Tibial nerve (tissue), 4 donors: ENCODE measurements at places on chromosomes 5 and 9.

GRCh38 chr5:68449380-68449779 is 233.8 kb downstream of the PIK3R1 start:
- H3K4me1 ChIP-seq = peaks cover 26% of the 10 kb centered on the region
- H3K27ac ChIP-seq = no peak overlapping the region
- no peaks in the 10 kb centered on the region for H3K27me3 ChIP-seq

- H3K27me3 ChIP-seq = no peaks in the 10 kb centered on the region
- no peaks in the 10 kb centered on the region for H3K36me3 ChIP-seq
- no peaks in the 10 kb centered on the region for H3K4me1 ChIP-seq
- no peak overlapping the region for H3K4me3 ChIP-seq
Measured at GRCh38 chr9:133928248-133928764, 63.8 kb downstream of the VAV2 start.

- no peaks in the 10 kb centered on the region for H3K27me3 ChIP-seq
- no peak overlapping the region for H3K4me3 ChIP-seq
- no peaks in the 10 kb centered on the region for H3K4me1 ChIP-seq
Measured at GRCh38 chr9:13033959-13034693, 245.4 kb downstream of the MPDZ start.

GRCh38 chr5:132227485-132228240 is at the start of gene P4HA2:
P4HA2 (minus strand) TSS chr5:132227853; CDS start chr5:132218626, 9,227 bp downstream.
- no peaks in the 10 kb centered on the region for H3K36me3 ChIP-seq
- peaks cover 55% of the 10 kb centered on the region for H3K4me1 ChIP-seq
- peak within 1 kb of the TSS; percentile 67 for H3K4me3 ChIP-seq
- no peaks in the 10 kb centered on the region for H3K27me3 ChIP-seq
- H3K27ac ChIP-seq = peak within 1 kb of the TSS; percentile 88

DNA sequence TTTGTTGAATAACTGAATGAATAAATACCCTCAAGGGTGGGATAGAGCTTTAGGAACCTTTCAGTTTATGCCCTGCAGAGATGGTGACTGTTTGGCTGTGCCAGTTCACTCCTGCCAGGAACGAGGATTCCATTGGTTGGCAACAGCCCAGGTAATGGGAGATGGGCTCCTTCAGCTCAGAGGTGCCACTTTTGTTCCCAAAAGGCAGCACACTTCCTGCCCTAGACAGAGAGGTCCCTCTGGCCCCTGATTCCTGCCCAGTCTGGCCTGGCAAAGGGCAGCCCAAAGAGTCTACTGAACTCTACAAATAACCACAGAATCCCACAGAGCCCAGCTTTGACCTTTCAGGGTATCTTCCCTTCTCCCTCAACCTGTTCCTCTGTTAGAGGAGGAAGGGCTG is 1.6 kb downstream of the C9orf152 start:
- no peak overlapping the region for H3K27ac ChIP-seq
- H3K27me3 ChIP-seq = no peaks in the 10 kb centered on the region
- H3K4me1 ChIP-seq = no peaks in the 10 kb centered on the region
- H3K36me3 ChIP-seq = no peaks in the 10 kb centered on the region

GRCh38 chr5:138790684-138791083 is 37.5 kb downstream of the CTNNA1 start:
- H3K4me1 ChIP-seq = peaks cover 22% of the 10 kb centered on the region
- no peak overlapping the region for H3K4me3 ChIP-seq
- H3K27ac ChIP-seq = no peak overlapping the region

DNA sequence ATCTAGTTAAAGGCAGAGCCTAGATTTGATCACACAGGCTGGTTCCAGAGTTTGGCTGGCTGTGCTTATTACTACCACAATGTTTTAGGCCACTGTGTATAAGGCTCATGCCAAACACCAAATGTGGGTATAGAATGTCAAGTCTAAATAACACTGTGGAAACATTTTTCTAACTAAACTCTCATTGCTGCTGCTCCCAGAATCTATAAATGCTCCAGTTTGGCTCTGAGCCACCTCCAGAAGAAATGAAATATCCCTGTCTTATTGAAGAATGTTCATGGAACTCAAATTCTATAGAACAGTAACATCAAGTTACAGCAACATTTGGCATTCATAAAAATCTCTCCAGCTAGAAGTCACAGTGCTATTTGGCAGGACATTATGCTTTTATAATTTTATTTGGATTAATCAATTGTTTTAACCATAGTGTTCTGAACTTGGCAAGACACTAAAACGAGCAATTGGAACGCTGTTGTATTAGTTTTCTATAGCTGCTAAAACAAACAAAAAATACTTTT is 178.1 kb upstream of the COX7C start:
- DNase-seq = no peak
- H3K27ac ChIP-seq = no peak overlapping the region
- H3K4me1 ChIP-seq = no peaks in the 10 kb centered on the region
- no peaks in the 10 kb centered on the region for H3K36me3 ChIP-seq
- no peak overlapping the region for H3K4me3 ChIP-seq
- no peaks in the 10 kb centered on the region for H3K27me3 ChIP-seq

GRCh38 chr5:72209147-72210115 is 102.2 kb downstream of the MAP1B start:
- H3K27ac ChIP-seq = no peak overlapping the region
- no peaks in the 10 kb centered on the region for H3K27me3 ChIP-seq
- no peak overlapping the region for H3K4me3 ChIP-seq
- H3K36me3 ChIP-seq = no peaks in the 10 kb centered on the region
- DNase-seq = no peak

DNA sequence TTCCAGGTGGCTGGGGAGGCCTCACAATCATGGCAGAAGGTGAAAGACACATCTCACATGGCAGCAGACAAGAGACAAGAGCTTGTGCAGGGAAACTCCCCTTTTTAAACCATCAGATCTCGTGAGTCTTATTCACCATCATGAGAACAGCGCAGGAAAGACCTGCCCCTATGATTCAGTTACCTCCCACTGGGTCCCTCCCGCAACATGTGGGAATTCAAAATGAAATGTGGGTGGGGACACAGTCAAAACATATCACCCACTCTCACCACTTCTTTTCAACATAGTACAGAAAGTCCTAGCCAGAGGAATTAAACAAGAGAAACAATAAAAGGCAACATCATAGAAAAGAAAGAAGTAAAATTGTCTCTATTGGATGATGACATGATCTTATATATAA is 223.4 kb upstream of the SLC24A2 start:
- no peak for DNase-seq
- H3K27ac ChIP-seq = no peak overlapping the region
- H3K4me1 ChIP-seq = no peaks in the 10 kb centered on the region
- no peaks in the 10 kb centered on the region for H3K36me3 ChIP-seq
- H3K27me3 ChIP-seq = no peaks in the 10 kb centered on the region

DNA sequence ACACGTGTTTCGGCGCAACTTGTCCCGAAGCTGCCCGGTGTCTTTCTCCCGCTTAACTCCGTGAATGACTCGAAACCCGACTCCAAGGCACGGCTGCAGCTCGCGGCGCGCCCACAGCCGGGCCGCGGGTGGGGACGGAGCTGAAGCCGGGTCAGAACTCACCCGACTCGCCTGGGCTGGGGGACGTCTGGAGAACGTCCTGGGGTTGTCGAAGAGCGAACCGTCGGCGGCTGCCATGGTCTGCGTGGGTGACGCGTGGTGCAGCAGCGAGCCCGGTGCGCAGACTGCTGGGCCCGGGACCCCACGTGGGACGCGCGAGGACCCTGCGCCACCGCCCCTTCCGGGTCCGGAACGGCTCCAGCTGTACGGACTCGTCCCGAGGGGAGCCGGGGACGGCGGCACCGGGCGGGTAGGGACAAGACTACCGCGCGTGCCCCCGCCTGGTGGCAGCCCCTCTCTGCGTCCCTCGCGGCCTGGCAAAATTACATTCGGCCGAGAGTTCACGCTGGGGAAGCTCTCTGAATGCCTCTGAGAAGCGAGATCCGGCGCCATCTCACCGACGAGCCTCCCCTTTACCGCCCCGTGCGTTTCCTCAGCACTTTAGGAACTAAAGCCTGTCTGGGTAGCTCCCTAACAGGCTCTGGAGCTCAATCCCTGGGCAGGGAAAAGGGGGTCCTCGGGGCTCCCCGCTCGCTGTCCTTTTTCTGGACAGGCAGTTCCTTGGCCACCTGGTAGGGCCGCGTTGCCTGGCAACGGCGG is at the start of gene DDX31:
TSS of gene DDX31 (minus strand) at position 286 of the 759 bp plus-strand sequence. CDS start at position 237, 49 bp downstream.
- DNase-seq = peak; percentile 86
- no peaks in the 10 kb centered on the region for H3K36me3 ChIP-seq
- peak within 1 kb of the TSS; percentile 74 for H3K4me3 ChIP-seq
- H3K27ac ChIP-seq = peak within 1 kb of the TSS; percentile 98

- H3K27me3 ChIP-seq = no peaks in the 10 kb centered on the region
- H3K36me3 ChIP-seq = no peaks in the 10 kb centered on the region
- no peak for DNase-seq
Measured at GRCh38 chr9:26939955-26940711, 6.9 kb downstream of the PLAA start.

- no peak overlapping the region for H3K27ac ChIP-seq
- no peaks in the 10 kb centered on the region for H3K27me3 ChIP-seq
- no peaks in the 10 kb centered on the region for H3K36me3 ChIP-seq
Measured at GRCh38 chr5:116436674-116437350, 137.8 kb downstream of the SEMA6A start.

- H3K27me3 ChIP-seq = no peaks in the 10 kb centered on the region
- no peak overlapping the region for H3K27ac ChIP-seq
- no peaks in the 10 kb centered on the region for H3K4me1 ChIP-seq
- H3K36me3 ChIP-seq = no peaks in the 10 kb centered on the region
Measured at GRCh38 chr5:8568858-8569257, 699.9 kb downstream of the MTRR start.

DNA sequence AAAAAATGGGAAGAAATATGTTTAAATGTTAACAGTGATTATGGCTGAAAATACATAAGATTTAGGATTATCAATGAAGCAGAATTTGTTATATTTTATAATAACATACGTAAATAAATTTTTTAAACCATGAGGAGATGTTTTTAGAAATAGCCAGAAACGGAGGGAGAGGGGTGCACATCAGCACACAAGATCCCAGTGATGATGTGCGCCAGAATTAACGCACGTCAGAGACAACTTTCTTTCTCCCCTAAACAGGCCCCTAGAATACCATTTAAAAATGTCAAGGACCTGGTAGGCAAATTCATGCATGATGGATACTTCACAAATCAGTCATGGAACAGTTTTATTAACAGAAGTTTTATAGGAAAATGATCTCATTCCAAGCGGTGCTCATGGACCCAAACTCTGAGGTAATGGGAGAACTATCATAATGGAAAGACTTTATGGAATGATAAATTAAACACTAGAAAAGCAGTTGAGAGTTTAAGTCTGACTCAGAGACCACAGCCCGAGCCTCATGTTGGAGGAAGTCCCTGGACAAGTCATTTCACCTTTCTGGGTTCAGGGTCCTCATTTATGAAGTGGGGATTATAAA is 258.9 kb upstream of the GAS1 start:
- no peaks in the 10 kb centered on the region for H3K27me3 ChIP-seq
- H3K4me1 ChIP-seq = no peaks in the 10 kb centered on the region
- DNase-seq = no peak
- H3K36me3 ChIP-seq = no peaks in the 10 kb centered on the region
- no peak overlapping the region for H3K4me3 ChIP-seq

DNA sequence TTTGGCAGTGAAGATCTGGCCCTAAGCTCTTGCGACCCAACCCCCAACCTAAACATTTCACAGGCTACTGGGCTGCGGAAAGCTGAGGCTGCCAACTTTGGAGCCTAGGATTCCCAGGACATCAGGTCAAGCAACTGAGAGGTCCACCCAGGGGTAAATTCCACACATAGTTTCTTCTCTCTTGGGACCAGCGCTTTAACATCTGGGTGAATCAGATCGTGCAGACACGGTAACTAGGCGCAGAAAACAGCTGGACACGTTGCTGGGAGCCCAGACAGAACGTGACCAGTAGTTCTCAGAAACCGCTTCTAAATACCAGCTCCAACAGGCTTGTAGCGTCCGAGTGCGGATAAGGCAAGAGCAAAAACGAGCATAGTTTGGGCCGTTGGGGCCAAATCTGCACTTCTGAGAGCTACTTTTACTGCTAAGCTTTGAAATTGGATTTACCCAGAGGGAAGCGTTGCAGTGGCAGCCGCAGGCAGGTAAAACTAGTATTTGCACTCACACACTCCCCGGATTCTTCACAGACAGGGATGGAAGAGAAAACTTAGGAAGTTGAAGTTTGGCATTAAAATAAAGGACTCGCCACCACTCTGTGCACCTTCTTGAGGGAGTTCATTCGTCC is 11.8 kb downstream of the ITGA1 start:
- peak overlapping the region; percentile 75 for H3K4me3 ChIP-seq
- H3K4me1 ChIP-seq = peaks cover 83% of the 10 kb centered on the region
- peak overlapping the region; percentile 90 for H3K27ac ChIP-seq
- no peaks in the 10 kb centered on the region for H3K36me3 ChIP-seq

- H3K36me3 ChIP-seq = no peaks in the 10 kb centered on the region
- peaks cover 9% of the 10 kb centered on the region for H3K4me1 ChIP-seq
- H3K27ac ChIP-seq = peak overlapping the region; percentile 77
- H3K4me3 ChIP-seq = no peak overlapping the region
- peak; percentile 13 for DNase-seq
Measured at GRCh38 chr9:18747595-18747994, 273.6 kb downstream of the ADAMTSL1 start.

- H3K27ac ChIP-seq = no peak overlapping the region
- DNase-seq = no peak
- H3K36me3 ChIP-seq = no peaks in the 10 kb centered on the region
- no peak overlapping the region for H3K4me3 ChIP-seq
- H3K4me1 ChIP-seq = no peaks in the 10 kb centered on the region
- H3K27me3 ChIP-seq = no peaks in the 10 kb centered on the region
Measured at GRCh38 chr5:136015966-136016650, 12.7 kb upstream of the TGFBI start.

- no peaks in the 10 kb centered on the region for H3K27me3 ChIP-seq
- H3K36me3 ChIP-seq = no peaks in the 10 kb centered on the region
- no peak overlapping the region for H3K4me3 ChIP-seq
- DNase-seq = no peak
Measured at GRCh38 chr9:124077915-124078572, 66.5 kb downstream of the LHX2 start.

- H3K27me3 ChIP-seq = no peaks in the 10 kb centered on the region
- H3K4me1 ChIP-seq = no peaks in the 10 kb centered on the region
- H3K27ac ChIP-seq = no peak overlapping the region
- H3K4me3 ChIP-seq = no peak overlapping the region
- no peaks in the 10 kb centered on the region for H3K36me3 ChIP-seq
- DNase-seq = no peak
Measured at GRCh38 chr5:25190521-25191000, 545.8 kb upstream of the CDH10 start.

GRCh38 chr5:175254155-175254554 is 189.8 kb downstream of the DRD1 start:
- no peak overlapping the region for H3K4me3 ChIP-seq
- H3K36me3 ChIP-seq = no peaks in the 10 kb centered on the region
- DNase-seq = no peak

- peak; percentile 21 for DNase-seq
- peak overlapping the region; percentile 48 for H3K4me3 ChIP-seq
- H3K27ac ChIP-seq = peak overlapping the region; percentile 64
- H3K36me3 ChIP-seq = no peaks in the 10 kb centered on the region
- H3K27me3 ChIP-seq = no peaks in the 10 kb centered on the region
Measured at GRCh38 chr5:59275510-59276324, 617.8 kb downstream of the PDE4D start.

- H3K27me3 ChIP-seq = no peaks in the 10 kb centered on the region
- no peaks in the 10 kb centered on the region for H3K36me3 ChIP-seq
- H3K4me1 ChIP-seq = no peaks in the 10 kb centered on the region
- H3K27ac ChIP-seq = no peak overlapping the region
- H3K4me3 ChIP-seq = no peak overlapping the region
- DNase-seq = no peak
Measured at GRCh38 chr9:17882688-17883594, 304.1 kb downstream of the SH3GL2 start.
